Chondrocyte (in vitro differentiated cells): ENCODE measurements at places on chromosomes 2 and 18. TPM values are rescaled to one million over a fixed set of nuclear protein-coding genes. Genes with fewer than 3 reads are reported as not detected.

DNA sequence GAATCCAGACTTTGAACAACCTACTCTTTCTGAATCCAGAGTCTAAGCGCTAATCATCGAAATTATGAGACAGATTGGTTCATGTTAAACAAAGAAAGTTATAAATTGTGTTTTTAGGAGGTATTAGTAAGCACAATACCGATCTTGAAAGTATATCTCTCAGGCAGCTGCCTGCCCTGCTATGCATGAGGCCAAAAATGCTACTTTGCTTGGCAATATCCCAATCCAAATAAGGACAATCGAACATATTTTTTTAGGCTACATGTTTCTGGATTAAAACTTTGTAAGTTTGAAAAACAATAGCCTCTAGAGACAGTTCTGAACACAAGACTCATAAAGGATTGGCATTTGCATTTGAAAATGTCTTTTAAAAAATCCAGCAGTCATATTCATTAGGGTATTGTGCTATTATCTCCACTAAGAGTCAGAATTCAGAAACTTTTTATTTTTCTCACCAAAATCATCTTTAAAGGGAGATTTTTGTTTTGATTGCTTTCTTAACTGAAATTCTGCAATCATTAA is 167.1 kb downstream of the PDE1A start:
- no peak for DNase-seq

DNA sequence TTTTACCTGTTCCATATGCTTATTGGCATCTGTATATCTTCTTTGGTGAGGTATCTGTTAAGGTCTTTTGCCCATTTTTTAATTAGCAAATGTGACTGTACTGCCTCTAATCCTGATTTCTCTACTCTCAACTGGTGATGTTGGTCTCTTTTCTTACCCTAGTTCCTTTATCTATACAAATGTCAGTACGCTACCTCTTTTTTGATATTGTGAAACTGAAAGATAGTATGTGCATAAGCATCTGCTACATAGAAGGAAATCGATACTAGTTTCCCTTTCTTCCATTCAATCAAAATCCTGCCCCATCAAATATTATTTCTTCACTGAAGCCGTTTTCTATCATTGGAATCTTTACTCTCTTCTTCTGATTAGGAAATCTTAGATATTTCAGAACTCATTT is 194.9 kb upstream of the SPOPL start:
- DNase-seq, result no peak

DNA sequence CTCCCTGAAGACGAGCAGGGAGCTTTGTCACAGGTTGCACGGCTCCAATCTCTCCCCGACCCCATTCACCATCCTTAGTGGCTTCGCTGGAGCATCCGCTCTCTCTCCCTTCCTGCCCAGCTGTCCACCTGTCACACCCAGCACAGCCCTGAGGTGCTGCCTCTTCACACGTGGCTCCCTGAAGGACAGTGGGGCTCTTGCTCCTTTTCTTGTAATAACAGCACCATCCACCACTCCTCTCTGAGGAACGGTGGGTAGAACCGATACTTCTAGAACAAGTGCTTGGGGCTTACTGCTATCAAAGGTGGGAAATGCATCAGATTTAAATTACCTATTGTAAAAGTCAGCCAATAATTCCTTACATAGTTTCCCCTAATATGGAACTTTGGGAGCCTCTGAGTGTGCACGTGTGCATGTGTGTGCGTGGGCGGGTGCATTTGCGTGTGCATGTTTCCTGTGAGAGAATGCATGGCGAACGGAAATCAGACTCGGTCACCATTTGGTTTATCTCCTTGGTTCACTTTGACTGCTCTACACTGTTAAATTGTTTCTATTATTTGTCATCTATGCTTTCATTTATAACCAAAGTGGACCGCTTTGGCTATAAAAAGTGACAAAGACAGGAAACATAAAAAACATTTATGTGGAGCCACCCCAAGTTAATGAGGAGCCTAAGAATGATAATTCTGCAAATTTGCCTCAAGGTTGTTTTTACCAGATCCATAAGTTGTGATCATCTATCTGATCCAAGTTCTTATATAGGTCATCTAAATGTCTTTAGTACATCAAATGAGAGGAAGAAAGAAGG is 39.1 kb downstream of the KLHL29 start:
- DNase-seq, result no peak

DNA sequence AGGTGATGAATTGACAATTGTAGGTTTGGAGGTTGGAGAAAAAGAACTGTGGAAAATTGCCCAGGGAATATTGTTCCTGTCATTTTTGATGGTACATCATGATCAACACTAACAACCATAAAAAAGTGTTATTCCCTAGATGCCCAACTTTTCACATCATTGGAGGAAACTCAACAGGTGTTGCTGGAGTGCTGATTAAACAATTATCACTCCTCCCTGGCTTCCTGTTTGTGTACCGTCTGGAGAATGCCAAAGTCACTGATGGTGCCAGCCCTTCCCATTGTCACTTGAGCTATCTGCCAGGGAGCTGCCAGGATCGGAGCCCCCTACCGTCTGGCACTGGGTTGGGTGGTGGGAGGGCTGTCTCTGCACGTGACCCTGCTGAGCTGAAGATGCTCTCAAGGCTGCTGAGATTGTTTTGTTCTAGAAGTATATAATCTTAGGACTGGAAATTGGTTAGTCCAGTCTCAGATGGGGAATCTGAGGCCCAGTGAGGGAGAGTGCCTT is 156.9 kb downstream of the PRKCE start:
- no peak for DNase-seq

DNA sequence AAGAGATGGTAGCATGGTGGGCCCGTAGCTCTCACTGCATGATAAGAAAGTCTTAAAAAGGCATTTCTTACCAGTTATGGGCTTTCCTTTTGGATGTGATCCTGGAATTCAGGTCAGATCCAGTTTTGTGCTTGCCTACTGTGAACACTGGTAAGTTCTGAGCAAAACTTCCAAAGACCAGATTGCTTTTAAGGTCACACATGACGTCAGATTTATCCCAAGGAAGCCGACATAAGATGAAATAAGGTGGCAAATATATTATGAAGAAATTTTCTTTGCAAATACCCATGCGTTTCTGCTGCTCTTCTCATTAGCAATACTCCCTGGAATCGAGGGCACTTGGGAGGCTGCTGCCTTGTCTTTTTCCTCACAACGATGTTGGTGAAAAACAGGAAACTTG is 416.4 kb upstream of the HNMT start:
- DNase-seq, result no peak

GRCh38 chr2:723761-724160 is 46.6 kb upstream of the TMEM18 start:
- DNase-seq, result no peak

GRCh38 chr2:144830543-144830942 is 310.6 kb upstream of the ZEB2 start:
- DNase-seq, result no peak

GRCh38 chr2:150403457-150403856 is 84.0 kb downstream of the RND3 start:
- no peak for DNase-seq

Gene GPR45
- total RNA-seq, result not detected in 3 replicates

Gene KCNIP3
- total RNA-seq, result 3.1 to 6.0 TPM (median 5.9 TPM) in 3 replicates

Gene ALLC
- total RNA-seq, result not detected in 3 replicates

Gene TEX44
- not detected in 3 replicates for total RNA-seq

Gene PTPRM
- 116 to 142 TPM (median 131 TPM) in 3 replicates for total RNA-seq

Gene SNORC
- total RNA-seq, result 2.1 to 3.4 TPM (median 2.2 TPM) in 3 replicates

Gene CD8B2
- total RNA-seq, result not detected in 3 replicates
